ENCODE measurements at places on chromosomes 16 and 17. TPM values are rescaled to one million over a fixed set of nuclear protein-coding genes. Genes with fewer than 3 reads are reported as not detected.

ZP2 gene
- not detected for total RNA-seq

KRTAP4-8 gene
- not detected for total RNA-seq

SULT1A1 gene
- 17.2 TPM for total RNA-seq

C16orf54 gene
- total RNA-seq = 1.2 TPM

PAFAH1B1 gene
- total RNA-seq = 82.6 TPM

SYCE1L gene
- total RNA-seq = not detected

CACNG3 gene
- total RNA-seq = not detected

KRT14 gene
- total RNA-seq = 813 TPM

GFAP gene
- total RNA-seq = not detected

MYH13 gene
- total RNA-seq = not detected

CXCL16 gene
- 21.7 TPM for total RNA-seq

TNRC6C gene
- total RNA-seq = 3.0 TPM

MEIOB gene
- total RNA-seq = not detected

GJC1 gene
- 5.9 TPM for total RNA-seq

INCA1 gene
- not detected for total RNA-seq

PARN gene
- total RNA-seq = 23.1 TPM
